ENCODE measurements at places on chromosomes 5 and 9.

DNA sequence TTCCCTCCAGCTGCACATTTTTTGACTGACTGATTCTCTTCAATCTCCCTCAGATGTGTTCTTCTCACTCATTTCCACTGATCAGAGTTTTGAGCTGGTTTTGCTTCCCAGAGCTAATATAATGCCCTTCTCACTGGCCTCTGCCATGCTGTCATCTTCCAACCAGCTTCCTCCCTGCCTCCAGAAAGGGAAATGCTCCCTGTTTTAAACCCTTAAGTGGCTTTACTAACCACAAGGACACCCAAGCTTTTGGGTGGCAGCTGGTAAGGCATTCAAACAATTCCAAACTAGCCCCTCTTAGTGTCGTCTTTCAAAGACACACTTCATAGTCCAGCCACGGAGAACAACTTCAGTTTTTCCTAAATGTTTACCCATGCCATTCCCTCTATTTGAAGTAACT lies 172.5 kb downstream of the CRB2 start:
- DNase-seq: no peak

DNA sequence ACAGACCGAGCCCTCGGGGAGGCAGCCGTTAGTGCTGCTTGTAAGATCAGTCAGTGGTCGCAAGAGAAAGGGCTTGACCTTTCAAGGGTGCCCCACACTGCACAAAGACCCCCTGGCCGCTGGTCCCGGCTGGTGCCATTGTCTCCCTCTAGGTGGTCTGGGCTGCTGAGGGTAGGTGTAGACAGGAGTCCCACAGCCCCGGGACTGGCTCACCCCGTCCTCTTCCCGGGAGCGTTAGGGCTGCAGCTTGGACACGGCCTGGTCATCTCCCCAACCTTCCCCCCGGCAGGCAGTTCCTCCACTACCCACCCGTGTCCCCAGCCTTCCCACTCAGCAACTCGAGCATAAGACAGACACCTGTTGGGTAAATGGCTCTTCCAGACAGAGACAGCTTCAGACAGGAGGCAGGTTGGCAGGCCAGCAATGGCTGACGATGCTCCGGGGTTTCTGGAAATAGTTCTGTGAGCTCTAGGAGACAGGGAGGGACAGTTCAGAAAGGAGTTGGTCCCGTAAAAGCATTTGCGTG lies 15.3 kb upstream of the TMEM250 start:
- DNase-seq: no peak

DNA sequence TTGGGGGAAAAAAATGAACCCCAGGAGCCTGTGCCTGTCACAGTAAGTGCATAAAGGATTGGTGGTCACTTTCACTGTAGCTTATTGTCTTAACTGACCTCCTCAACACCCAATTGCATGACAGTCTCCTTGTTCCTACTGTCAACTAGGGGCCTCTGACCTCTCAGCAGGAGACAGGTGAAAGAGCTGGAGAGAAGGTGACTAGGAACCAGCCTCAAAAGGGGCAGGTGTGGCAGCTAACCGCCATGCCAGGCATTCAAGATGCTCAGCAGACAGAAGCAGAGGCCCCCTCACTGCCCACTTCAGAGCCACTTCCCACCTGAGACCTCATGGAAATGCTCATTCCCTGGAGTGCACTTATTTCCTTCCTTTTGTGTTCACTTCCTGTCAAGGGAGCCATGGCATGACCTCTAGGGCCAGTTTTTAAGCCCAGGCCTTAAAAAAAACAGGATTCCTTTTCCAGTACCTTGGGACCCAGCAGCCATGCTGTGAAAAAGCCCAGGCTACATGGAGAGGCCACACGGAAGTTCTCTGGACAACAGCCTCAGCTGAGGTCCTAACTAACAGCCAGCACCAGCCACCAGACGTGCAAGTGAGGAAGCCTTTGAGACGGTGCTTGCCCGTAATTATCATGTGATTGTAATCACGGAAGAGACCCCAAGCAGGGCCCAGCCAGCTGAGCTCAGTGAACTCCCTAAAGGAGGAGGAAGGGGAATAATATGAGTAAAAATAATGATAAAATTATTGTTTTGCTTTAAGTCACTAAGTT lies 74.9 kb downstream of the NSUN2 start:
- DNase-seq: no peak

- no peak for DNase-seq
Observed at GRCh38 chr5:73605223-73606087, 20.5 kb upstream of the ARHGEF28 start.

DNA sequence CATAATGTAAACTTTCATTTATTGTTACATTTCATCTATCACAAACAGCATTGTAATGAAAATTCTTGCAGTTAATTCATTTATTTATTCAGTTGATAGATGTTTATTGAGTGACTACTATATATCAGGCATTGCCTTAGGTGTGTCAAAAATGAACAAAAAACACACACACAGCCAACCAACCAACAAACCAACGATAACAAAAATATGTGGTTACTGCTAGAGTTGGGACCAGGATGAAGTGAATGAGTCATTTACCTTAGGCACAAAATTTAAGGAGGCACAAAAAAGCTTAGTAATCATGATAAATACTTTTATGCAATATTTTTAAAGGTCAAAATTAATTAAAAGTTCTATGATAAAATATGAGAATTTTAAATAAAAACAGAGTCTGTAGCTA lies 223.4 kb downstream of the CSNK1G3 start:
- no peak for DNase-seq

DNA sequence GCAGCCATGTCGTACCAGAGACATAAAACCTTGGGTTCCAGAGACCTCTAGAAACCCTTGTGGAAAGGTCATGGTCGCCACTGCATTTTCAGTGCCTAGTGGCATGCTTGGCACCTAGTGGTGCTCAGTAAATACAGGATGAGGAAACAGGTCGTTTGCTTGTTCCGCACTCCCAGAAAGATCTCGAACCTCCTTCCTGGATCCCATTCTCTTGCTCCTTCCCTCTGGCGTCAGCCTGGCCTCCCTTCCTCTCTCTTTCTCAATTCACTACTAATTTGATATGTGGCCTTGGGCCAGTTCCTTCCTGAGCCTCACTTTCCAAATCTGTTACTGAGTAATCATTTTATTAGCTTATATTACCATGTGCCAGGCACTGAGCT lies 4.4 kb downstream of the NDST1 start:
- no peak for DNase-seq

DNA sequence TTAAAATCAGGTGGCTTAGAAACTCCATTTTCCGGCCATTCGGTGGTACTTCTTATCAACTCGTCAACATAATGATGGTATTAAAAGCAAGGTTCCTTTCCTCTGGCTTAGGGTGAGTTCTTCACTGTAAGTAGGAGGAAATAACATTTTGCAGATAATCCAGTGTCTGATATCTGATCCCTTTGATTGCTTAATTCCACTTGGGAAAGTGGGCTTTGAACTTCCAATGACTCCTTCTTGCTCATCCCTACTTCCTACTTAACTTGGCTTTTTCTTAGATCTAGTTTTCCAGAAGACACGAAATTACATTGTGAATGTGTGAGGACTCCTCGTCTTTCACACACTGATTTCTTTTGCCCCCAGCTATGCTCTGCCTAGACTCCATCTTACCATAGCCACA lies 31.5 kb downstream of the DDX31 start:
- DNase-seq: no peak

DNA sequence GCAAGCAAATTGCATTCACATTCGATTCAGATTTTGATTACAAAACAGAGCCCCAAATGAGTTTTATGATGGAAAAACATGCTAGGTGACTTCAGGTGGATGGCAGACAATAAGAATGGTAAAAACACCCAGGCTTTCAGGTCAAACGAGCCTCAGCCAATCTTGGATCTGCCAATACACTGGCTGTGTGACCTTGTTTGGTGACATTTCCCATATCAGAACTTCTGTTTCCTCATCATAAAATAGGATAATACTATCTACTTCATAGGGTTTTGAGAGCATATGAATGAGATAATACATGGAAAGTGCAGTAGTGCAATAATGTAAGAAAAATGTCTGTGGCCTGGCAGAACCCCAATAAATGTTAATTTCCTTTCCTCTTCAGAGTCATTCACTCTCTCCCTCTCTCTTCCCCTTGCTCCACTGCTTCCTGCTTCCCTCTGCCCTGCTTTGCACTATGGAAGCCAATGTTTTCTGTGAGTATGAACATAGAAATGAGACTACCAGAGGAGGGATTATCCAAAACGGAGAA lies 54.7 kb downstream of the SH3RF2 start:
- no peak for DNase-seq

DNA sequence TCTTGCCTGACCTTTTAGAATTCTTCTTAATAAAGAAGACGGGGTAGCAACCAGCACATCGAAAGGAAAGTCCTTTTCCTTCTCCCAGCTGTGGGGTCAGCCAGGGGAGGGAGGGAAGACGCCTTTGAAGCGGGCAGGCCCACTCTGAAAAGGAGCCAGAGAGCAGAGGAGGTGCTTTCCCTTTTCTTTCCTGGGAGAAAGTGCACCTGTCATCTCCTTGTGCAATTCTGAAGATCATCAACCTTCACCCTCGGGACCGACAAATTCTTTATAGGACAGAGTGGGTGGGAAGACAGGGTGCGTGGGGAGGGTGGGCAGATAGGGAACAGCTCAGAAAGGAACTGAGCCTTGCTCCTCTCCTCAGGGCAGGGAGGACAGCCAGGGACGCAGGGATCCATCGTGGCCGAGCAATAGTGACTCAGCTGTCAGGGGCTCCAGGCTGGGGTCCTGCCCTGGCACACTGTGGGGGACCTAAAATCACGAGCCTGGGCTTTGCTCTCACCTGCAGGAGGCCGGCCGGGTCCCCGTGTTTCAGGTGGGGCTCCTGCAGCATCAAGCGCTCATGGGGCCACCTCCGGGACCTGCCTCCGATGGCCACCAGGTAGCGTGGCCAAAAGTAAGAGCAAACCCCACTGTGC lies 141.0 kb downstream of the OLFM1 start:
- no peak for DNase-seq

DNA sequence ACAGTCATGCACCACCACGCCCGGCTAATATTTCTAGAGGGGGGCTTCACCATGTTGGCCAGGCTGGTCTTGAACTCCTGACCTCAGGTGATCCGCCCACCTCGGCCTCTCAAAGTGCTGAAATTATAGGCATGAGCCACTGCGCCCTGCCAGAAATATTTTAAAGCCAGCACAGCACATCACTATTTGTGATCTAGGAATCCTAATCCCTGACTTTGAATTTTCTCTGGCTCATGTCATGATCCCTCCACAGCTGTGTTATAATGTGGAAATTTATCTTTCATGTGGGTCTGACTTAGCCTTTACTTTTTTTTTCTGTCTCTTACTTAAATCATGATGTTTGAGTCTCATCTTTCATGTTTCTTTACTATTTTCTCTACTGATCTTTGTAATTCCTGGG lies 18.7 kb upstream of the ITGA1 start:
- DNase-seq: no peak
